ENCODE measurements at places on chromosomes 7 and 10.

DNA sequence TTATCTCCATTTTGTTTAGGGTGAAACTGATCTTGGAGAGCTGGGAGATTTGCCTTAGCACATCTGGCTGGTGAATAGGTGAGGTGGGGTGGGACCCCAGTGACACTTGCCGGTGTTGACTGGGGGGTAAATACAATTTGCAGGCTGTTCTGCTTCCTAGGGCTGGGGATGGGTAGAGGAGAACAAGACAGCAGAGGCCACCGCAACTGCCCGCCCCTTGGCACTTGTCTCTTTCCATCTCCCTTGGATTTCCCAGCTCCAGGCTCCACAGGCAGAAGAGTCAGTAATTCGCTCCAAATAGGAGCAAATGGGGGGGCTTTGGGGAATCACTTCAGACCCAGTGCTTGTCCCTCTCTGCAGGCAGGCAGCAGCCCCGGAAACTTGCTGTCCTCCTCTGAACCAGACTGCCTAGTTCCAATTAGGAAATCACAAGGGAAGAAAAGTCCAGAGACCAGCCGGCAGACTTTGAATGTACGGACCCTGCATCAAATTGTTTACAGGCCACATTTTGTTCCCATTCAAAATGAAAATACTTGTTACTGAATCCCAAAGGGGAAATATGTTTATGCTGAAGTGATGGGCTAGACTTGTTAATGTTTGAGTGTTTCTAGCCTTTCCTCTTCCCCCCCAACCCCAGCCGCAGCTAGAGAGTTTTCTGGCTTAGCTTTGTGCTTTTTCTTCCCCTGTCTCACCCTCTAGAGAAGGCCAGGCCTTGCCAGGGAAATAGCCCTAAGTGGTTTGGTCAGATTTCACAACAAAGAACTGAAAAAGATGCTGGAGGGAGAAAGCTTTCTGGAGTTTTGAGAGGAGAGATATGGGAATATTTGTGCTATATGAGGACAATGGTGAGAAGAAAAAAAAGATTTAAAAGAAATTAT lies 10.0 kb upstream of the INPP5F start:
- DNase-seq: no peak

- peak; percentile 56 for DNase-seq
These were observed 74.6 kb downstream of the PAXIP1 start for GRCh38 chr7:154928136-154929005.

- DNase-seq: no peak
These were observed 5.6 kb downstream of the SUFU start for GRCh38 chr10:102509387-102509786.

- DNase-seq: no peak
These were observed 151.0 kb downstream of the PLPP4 start for GRCh38 chr10:120607710-120608703.

DNA sequence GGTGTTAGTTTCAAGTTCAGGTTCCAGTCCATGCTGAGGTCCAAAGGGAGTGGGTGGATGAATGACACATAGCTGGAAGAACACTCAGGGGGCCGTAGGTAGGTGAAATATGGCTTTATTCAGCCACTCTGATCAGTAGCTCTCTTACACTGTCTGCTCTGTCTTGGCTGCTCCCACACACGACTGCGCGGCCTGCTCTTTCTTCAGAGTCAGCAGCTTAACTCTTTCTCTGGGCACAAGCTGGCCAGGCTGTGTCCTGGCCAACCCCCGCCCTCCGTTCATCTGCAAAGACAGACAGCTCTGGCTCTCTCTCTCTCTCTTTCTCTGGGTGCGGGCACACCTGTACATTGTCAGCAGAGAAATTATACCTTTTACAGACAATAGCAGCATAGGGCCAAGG lies 317.4 kb upstream of the SORCS1 start:
- no peak for DNase-seq

Measured in activated CD8-positive, alpha-beta memory T cell treated with anti-CD3 and anti-CD28 coated beads, Interleukin-2, amount 10 ng/mL, durations not matched to agents 7 days and 5 days (primary cell).